Keratinocyte (primary cell): ENCODE measurements at places on chromosomes 16 and 17.

DNA sequence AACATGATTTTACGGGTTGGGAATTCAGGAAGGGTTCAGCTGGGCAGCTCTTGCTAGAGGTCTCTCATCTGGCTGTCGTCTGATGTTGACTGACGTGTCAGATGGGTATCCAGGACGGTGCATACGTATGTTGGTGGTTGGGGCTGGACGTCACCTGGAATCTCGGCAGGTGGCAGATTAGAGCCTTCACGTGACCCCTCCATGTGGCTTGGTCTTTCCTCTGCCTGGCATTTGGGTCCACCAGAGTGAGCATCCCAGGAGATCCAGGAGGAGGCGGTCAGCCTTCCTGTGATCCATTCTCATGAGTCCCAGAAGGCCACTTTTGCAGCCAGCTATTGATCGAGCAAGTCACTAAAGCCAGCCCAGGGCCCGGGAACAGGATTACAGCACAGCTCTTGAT is 202.7 kb downstream of the FOXL1 start:
- no peak for DNase-seq

DNA sequence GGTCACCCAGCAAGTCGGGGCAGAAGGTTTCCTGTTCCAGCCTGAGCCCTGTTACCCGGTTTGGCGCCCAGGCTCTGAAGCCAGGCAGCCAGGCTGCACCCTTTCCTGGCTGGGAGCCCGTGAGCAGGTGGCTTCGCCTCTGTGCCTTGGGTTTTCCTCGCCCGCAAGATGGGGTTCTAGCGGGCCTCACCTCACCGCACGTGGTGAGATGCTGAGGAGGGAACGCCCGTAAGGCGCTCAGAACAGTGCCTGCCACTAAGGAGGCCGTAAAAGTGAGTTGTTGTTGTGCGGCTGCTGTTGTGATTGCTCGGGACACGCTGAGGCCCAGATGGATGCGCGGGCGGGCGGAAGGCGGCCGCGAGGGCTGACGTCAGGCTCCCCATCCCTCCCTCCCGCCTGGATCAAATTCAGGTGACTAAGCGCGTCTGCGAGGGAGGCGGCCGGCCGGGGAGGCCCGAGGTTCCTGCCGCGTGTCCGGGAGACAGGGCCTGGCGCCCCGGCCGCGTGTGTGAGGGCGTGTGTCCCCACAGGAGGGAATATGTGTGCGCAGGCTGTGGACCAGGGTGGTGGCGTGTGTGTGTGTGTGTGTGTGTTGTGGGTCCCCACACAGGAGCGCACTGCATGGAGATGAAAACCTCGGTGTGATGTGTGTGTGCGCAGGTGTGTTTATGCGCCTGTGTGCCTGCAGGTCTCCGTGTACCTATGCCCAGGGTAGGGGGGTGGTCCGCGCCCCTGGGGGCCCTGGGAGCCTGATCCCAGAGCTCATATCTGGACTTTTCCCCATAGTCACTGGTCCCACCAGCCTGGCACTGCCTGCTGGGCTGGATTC is 4.3 kb downstream of the CAMKK1 start:
- DNase-seq: peak; percentile 69

DNA sequence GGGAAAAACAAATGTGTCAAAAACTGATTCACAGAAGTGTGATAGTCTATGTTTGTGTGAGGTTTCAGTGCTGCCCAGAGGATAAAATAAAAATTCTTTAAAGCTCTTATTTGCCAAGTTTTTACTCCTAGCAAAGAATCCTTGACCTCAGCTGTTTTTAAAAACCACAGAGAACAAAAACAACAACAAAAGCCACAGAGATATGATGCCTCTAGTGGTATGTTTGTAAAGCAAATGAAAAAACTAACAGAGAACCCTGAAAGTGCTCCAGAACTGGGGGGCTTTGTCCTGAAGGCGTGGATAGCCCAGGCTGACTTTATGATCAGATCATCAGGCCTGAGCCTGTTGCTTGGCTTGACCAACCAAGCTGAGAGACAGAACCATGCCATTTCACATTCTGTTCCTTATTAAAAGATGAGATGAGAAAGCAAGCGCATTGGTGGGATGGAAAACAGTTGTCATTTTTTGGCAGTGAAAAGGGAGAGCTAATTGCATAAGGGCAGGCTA is 411.0 kb downstream of the CPPED1 start:
- DNase-seq: no peak

DNA sequence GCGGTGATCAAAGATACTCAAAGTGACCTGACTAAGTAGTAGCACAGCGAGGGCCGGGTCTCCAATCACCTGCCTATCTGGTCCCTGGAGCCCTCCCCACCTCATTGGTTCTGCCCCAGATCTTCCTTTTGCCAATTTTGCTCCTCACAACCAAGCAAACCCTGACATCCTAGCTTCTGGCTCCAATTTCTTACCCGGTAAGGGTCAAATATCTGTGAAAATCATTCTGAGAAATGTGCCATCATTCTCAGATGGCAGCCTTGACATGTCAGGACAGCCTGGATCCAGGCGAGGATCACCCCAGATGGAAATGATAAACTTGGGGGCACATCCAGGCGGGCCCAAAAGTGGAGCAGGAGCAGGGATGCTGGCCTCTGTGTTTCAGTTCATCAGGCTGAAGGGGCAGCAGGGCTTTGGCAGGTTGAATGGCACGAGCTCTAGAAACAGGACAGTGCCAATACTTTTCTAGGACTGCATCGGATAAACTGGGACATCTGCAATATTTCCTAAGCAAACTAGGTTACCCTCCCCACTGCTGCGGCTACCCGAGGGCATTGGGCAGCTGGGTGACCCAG is 83.9 kb downstream of the SHISA6 start:
- no peak for DNase-seq

DNA sequence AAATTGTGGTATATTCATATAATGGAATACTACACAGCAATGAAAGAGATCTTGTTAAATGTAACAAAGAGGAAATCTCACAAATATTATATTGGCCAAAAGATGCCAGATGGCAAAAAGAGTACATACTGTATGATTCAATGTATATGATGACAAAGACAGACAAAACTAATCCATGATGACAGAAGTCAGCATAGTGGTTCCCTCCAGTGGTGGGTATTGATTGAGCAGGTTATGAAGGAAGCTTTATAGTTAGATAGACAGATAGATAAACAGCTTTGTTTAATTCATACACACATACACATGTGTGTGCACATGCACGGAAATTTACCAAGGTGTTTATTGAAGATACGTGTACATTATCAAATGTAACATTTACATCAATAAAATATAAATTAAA is 74.4 kb upstream of the SMIM36 start:
- no peak for DNase-seq

DNA sequence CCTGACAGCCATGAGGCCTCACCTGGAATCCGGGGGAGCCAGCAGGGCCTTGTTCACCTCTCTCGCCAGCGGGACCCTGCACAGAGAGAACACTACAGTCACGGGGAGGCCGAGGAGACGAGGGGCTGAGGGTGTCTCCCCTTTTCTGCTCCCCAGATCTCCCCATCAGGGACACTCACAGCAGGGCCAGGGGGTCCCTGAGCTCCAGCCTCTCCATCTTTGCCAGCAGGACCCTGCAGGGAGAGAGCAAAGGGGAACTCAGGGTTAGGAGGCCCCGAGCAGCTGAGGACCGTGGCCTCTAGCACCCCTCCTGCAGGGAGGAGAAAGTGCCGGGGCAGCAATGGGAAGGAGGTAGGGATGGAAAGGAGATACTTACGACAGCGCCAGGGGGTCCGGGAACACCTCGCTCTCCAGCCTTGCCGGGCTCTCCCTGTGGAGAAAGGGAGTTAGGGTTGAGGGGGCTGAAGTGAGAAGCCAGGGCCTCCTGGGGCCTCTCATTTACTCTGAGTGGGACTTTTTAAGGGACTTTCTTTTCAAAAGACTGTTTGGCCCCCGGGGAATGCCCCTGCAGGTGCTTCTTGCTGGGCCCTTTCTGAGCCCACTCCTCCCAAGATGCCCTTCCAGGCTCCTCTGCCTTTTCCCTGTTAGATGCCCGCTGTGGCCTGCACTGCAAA is 8.7 kb downstream of the COL1A1 start:
- DNase-seq: no peak

DNA sequence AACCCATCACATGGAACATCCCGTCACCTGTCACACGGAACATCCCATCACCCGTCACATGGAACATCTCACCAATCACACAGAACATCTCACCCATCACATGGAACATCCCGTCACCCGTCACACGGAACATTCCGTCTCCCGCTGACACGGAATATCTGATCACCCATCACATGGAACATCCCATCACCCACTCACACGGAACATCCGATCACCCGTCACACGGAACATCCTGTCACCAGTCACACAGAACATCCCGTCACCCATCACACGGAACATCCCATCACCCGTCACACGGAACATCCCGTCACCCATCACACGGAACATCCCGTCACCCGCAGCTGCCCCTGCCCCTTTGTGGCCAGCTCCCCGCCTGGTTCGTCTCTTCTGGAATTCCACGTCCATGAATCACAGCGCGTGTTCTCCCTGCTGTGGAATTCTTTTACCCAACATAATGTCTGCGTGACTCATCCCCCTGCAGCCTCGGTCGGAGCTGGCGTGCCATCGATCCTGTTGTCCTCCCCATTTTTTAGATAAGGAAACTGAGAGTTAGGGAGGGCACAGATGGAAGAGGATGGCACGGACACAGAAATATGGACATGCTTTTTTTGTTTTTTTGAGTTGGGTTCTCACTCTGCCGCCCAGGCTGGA is 5.6 kb downstream of the CPNE7 start:
- DNase-seq: no peak

DNA sequence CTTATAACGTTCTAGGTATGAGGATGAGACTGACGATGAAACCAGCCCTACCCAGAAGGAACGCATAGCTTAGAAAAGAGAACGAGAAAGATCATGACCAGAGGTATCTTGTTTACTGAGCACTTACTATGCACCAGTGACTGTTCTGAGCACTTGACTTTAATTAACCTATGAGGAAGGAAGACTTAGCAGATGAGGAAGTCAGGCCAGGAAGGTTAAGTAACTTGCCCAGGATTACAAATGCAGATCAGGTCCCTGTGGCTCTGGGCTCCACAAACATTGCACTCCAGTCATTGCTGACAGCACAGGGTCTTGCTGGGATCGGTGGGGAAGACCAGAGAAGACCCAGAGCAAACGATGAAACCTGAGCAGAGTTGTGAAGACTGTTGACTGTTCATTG is 7.1 kb downstream of the KRT13 start:
- no peak for DNase-seq
